NCI-H2029 treated with DMSO at 0.1 percent for 48 hours (cell line): ENCODE measurements at places on chromosomes 5 and 9.
A peak's percentile ranks its signal among the peaks of the same experiment; 100 is the strongest.

DNA sequence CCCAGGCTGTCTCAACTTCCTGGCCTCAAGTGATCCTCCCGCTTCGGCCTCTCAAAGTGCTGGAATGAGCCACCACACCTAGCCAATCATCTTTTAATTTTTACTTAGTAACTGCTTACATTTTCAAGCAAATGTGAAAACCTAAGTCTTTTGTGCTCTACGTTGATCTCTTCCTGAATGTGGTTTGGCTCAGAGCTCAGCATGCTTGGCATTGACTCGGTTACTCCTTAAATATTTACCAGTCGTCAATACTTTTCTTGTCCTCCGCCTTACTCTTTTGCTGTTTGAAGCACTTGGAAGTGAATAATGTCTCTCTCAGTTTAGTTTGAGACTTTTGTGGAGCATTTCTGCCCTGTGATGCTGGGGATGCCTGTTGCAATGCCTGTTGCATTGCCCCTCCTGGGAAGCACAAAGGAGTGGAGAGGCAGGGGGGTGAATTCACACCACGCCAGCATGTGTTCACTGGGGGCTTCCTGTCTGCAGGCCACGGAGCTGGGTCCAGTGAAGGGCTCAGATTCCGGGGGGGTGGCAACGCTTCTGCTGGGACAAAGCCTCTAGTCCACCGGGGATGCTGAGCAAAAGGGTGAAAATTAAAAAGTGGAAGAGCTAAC, 13.1 kb upstream of the TENT4A start:
- no peak for DNase-seq

GRCh38 chr5:19488786-19489185, 499.2 kb downstream of the CDH18 start:
- DNase-seq: no peak

GRCh38 chr5:166032601-166033000, 2258.8 kb upstream of the WWC1 start:
- no peak for DNase-seq

DNA sequence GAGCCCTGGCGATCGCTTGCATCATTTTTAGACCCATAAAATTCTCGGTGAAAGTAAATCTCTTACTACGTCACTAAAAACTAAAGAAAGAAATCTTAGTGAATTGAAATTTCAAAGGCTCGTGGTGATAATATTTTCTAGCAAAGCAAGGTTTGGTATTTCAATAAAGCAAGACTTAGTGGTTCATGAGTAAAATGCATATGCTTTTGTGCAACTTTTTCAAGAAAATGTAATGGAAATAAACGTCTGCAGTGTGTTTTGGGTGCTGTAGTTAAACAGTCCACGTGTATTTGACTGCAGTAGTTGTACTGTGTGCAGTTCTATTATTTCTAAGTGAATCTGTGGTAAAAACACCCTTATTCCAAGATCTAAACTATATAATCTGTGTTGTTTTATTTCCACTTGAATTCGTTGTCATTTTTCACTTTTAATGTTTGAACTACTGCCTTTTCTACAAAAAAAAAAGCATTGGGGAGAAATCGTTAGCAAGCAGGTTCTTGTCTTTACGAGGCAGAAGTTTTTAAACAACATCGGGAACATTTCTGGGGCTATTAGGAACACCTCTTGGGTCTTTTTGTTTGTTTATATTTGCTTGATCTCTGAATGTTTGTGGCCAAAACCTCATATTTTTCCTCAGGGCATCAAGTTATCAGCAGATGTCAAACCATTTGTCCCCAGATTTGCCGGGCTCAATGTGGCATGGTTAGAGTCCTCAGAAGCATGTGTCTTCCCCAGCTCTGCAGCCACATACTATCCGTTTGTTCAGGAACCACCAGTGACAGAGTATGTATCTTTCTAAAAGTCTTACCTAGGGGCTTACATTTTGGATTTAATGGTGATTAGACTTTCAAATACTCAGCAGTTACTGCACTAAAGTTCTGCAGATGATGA, 960 bp downstream of the SECISBP2 start:
- DNase-seq: no peak

DNA sequence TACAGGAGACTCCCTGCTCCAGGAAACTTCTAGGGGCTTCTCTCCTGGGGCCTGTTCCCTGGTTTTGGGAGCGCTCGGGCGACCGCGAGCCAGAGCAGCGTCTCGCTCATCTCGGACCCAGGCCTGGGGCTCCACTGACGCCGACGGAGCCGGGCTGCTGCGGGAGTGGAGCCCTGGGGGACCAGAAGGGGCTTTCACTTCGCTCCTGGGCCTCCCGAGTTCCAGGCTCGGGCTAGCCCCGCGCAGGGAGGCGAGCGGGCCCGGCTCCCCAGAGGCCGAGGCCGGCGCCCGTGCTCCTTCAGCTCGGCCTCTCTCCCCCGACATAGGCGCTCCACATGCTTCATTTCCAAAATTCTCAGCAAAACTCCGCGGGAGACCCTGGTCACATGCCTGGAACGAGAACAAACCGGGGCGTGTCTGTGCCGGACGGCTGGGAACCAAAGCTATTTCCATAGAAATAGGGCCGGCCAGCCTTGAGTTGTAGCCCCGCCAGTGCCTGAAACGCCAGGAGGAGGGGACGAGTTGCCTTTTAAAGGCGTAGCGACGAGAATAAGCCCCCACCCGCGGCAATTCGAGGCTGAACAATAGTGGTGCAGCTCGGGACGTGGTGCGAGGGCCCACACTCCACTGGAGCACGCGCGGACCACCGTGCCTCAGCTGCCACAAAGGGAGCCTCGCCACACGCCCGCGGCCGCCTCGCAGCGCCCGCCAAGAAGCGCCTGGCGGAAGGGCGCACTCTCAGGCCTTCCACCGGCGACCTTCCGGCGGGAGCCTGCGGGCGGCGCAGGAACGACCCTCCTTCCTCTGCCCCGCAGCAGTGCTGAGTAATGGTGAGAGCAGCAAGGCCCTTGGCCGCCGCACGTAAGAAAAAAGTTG, 1.1 kb upstream of the G3BP1 start:
- peak; percentile 11 for DNase-seq

DNA sequence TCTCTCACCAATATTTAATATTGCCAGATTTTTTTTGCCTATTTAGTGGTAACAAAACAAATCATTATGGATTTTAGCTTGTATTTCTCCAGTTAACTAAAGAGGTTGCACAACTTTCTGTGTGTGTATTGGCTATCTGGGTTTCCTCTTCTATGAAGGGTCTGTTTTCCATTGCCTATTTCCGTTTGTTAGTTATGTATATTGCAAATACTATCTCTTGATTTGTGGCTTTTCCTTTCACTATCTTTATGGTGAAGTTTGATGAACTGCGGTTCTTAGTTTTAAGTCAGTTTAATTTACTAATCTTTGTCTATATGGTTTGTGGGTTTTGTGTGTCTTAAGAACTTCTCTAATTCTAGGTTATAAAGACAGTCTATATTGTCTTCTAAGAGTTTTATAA, 136.3 kb downstream of the CEP120 start:
- no peak for DNase-seq

DNA sequence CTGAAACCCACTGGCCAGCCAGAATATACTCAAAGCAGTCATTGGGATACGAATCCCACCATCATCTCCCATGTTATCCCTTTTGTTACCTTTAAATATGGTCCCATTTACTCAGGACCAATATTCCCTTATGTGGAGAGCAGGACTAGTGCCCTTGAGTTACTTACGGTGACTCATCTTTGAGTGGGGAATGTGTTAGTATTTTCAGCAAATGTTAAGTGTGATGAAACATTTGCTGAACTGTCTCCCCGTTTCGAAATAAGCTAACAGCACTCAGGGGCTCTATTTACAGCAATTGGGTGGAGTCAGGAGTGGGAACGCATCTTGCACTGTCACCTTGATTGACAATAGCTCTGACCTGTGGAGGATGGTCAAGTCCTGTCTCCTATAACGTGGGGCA, 67.4 kb downstream of the CTSL start:
- no peak for DNase-seq

GRCh38 chr5:32127711-32128110, 46.4 kb downstream of the GOLPH3 start:
- no peak for DNase-seq

- DNase-seq: no peak
Observed at GRCh38 chr5:95533106-95533505, 21.7 kb downstream of the SKIC3 start.

DNA sequence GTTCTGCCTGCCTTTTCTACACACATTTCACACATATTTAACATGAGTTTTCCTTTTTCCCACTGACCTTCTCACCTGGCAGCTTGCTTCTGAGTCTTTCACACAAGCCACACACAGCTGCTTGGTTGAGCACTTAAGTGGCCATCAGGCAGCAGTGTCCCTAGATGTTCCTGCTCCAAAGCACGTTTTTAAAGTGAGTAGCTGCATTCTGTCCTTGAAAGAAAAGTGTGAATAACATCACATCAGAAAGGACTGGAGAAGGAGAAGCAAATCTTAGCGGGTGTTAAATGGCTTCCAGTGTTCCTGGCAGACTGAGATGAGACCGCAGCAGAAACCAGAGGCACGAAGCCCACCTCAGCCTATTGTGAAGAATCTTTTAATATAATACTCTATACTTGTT, 209.2 kb upstream of the IRX4 start:
- DNase-seq: no peak

DNA sequence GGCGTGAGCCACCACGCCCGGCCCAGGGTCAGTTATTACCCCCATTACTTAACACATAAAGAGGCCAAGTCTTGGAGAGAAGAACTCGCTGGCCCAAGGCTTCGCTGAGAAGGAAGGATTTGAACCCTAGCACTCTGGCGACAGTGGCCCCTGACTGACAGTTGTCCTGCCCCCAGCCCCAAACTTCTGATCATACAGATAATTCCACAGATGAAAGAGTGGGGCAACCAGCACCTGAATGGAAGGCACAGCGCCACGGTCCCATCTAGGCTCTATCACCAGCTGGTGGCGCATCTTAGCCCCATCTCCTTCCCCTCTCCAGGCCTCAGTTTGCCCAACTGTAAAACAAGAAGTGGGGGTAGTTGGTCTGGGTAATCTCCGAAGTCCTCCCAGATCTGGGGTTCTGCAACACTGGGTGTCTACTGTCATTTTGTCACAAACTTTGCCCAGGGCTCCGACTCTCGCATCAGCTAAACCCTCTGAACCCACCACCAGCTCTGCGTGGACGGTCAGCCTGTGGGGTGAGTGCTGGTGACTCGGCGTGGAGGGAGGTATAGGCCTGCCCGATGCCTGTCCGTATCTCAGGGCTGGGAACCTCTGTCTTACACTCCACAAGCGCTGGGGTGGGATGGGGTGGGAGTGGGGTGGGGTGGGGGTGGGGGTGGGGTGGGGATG, 209.3 kb downstream of the C9orf50 start:
- no peak for DNase-seq
